ENCODE measurements at places on chromosomes 13 and 19.

DNA sequence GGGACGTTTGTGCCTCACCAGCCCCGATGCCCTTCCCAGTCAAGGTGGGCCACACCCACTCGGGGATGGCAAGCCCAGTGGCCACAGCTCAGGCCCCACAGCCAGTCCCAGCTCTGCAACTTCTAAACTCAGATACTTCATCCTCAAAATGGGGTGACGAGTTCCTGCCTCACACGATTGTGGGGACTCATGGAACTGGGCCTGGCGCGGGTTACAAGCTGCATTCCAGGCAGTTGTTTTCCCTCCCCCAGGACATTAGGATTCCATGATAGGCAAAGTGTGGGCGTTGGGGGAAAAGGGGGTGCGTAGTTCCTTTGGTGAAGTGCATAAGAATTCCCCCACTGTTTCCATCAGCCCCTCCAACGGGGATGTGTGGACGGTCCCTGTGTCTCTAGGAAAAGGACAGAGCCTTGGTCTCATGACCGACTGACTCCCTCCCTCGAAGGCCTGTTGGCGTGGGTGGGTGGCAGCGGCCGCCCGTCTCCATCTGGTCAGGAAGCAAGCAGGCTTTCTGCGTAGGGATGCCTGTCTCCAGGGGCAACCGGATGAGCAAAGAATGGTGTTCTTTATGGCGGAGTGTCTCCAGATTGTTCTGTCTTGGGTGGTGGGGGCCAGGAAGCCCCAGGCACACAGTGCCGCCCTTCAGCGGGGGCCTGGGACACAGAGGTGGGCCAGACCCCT, 21.1 kb upstream of the NPAS1 start:
- DNase-seq, result no peak

GRCh38 chr19:12800923-12801465, 606 bp downstream of the PRDX2 start:
- DNase-seq, result no peak

GRCh38 chr13:60335531-60335930, 61.5 kb upstream of the TDRD3 start:
- no peak for DNase-seq

- DNase-seq, result no peak
Measured at GRCh38 chr19:5494773-5495172, 39.6 kb downstream of the ZNRF4 start.

DNA sequence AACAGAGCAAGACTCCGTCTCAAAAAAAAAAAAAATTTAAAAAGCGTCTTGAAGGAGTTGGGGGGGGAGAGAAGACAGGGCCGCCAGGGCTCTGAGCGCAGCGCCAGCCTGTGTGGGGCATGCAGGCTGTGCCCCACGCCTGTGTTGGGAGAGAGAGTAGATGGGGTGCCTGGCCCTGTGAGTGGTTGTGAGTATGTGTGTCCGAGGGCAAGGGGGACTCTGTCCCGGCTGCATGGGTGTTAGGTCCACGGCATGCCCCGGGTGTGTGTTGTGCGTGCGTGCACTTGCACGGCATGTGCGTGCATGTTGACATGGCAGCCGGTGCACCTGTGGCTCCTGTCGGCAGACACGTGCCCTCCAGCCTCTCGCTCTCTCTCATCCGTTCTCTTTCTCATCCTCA, 3.4 kb downstream of the MAP2K7 start:
- no peak for DNase-seq

DNA sequence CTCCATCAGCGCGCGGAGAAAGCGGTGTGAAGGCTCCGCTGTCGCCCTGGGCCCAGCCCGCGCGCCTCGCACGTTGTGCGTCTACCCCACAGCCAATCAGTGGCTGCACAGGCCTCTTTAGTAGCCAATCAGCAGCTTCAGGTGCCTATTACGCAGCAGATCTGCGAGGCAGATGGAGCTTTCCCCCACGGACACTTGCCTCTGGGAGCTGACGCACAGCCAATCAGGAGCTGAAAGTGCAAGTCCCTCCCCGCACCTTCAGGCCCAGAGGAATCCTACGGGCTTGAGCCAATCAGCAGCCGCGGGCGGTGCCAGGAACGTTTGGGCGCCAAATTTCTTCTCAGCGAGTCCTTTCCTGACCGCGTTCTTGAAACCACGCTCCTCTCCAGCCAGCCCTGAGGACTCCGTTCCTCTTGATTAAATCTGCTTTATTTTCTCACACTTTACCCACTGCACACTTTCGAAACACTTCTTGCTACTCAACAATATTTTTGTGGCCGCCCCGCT, 39.9 kb downstream of the SIGLEC7 start:
- peak; percentile 44 for DNase-seq

DNA sequence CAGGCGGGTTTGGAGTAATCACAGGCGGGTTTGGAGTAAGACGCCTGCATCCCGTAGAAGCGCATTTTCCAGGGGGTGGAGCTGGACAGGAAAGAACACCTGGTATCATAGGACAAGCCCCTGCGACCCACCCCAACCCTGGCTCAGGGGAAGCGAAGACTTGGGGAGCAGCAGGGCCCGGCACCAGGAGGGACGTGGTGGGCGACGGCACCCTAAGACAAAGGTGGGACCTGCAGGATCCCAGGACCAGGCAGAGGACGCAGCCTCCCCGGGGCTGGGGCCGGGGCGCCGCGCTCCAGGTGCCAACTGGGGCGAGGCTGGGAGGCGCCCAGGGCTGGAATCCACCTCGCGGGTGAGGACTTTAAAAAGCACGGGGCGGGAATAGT, 520 bp downstream of the ZNF600 start:
- no peak for DNase-seq

GRCh38 chr19:37007587-37008220, 70.5 kb upstream of the ZNF420 start:
- DNase-seq, result peak; percentile 29

GRCh38 chr13:34207334-34207733, 389.4 kb downstream of the RFC3 start:
- no peak for DNase-seq

GRCh38 chr13:47708386-47708785, 292.7 kb downstream of the SUCLA2 start:
- no peak for DNase-seq

DNA sequence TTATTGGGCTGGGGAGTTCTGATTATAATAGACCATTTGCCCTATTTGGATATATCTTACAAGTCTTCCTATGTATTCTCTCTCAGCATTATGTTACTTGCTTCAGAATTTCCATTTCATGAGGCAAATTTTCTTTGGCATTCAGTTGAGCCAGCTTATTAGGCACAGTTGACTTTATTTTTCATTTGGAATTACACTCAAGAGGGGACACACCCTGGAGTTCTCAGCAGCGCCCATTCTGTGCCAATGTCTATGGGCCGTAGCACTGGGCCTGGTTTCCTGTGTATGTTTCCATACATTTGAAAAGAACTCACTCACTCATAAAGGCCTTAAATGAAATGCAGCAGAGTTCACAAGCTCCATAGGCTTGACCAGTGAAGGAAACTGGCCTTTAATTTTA, 138.5 kb downstream of the KLF12 start:
- no peak for DNase-seq

- DNase-seq, result no peak
Measured at GRCh38 chr13:42652642-42653415, 78.9 kb downstream of the TNFSF11 start.

DNA sequence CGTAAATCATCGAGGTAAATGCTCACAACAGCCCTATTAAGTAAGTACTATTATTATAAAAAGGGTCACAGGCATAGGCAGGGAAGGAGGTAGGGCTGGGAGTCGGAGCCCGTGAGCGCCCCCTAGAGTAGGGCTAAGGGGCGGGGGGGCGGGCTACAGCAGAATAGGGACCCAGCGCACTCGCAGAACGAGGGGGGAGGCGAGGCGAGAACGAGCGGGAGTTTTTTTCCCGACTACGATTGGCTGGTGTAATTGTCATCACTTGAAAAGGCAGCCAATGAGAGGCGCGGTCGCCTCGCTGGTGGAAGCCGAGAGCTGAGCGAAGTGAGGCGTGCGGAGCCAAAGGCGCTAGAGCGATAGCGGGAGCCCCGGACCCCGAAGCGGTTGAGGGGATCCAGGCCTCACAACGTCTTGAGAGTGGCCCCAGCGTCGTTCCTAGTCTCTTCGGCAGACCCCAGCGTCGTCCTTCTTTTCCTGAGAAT, 24.2 kb downstream of the KEAP1 start:
- peak; percentile 92 for DNase-seq

GRCh38 chr19:51181377-51181912, 39.3 kb downstream of the SIGLEC7 start:
- no peak for DNase-seq

- no peak for DNase-seq
Measured at GRCh38 chr13:36770741-36771140, 48.3 kb upstream of the RFXAP start.

DNA sequence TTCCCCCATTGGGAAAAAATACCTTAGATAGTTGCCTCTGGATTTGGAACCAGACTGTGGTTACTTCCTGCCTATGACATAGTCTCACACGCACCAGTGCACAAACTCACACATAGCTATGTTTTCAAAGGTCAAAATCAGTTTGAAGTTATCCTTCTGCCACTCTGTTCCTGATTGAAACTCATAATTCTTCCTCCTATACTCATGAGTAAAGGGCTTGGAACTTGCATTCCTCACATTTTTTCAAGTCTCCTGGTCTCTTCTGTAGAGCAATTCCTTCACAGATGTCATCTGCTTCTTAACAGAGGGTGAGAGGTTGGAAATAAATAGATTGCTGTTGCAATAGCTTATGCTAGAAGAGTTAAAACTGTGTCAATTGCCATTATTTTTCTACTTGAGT, 18.6 kb upstream of the POSTN start:
- DNase-seq, result no peak

DNA sequence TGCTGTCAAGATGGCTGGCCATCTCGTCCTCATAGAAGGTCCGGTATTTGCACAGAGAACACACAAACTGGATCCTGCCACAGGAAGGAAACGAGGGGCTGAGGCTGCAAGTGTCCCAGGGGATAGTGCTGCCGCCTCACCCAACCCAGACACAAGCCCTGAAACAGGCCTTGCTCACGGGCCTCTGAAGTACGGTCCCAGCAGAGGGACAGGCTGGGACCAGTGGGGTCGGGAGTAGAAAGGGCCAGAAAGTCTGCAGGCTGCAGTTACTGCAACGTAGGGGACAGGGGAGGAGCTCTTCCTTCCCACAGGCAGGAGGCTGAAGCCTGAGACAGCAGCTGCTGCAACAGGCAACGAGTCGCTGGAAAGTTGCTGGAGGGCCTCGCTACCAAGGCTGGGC, 18.2 kb upstream of the AKAP8 start:
- DNase-seq, result no peak

Data from CD4-positive, alpha-beta T cell treated with Interferon gamma for 1 hour (primary cell).